ENCODE measurements at places on chromosomes 5 and 9.
A peak's percentile ranks its signal among the peaks of the same experiment; 100 is the strongest.

DNA sequence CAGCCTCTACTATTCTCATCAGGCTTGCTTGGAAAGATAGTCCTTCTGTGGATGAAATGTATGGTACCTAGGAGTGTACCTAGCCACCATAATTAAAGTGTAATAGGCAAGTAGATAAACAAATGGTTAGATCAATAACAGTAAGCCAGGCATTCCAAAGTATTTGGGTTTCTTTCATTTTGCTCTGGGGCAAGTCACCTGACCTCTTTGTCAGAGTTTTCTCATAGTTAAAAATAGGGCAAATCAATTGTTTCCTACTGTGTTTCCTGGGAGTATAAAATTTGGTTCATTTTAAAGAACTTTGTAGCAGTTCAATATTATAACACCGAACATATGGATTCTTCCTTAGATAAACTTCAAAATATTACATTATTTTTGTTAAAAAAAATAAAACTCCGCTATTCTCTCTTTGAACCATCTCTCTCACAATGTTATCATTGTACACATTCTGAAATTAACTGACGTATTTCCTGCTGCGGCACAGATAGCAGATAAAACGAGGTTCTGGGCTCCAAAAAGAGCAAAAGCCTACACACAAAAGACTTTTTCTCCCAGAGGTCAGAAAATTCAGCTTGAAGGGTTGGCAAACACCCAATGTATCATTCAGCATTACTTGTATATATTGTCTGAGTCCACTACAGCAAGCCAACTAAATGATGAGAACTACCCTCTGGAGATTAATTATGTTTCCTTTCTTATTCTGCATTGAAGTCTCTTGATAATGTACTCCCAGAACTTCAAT lies 267.9 kb downstream of the COX7C start:
- no peak for DNase-seq

DNA sequence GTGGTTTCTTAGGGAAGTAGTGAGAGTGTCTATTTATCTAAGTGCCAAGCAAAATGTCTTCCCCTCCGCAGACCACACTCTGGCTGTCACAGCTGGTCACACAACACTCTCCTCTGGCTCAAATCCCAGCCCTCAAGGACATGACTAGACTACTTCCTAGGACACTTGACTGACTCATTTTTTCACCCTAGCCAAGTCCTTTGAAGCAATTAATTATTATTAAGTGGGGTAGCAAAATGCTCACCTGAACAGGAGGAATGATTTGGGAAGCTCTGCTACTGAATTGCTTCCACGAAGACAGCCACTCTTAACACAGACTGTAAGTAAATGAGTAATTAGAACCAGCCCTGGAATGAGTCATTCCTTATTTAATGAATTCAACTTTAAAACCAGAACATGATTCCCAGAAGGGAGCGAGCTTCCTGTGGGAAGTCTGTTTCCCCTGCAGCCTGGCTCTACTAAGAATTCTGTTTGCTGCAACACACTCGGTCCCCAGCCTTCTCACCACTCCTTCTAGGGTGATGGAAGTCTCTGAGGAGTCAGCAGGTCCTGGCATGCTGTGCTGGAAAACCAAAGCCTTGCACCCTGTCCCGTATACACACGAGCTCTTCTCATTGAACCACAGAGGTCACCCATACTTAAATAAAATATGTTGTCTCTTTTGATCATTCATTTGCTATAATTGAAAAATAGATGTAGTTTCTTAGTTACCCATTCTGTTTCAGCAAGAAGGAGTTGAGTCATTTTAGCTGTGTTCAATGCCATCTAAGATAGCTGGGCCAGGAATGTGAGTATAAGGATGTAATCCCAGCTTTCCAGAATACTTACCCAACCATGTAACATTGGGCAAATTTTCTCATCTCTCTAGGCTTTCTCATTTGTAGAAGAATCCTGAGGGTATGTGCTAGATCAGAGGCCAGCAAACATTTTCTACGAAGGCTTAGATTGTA lies 218.6 kb upstream of the RASEF start:
- peak; percentile 75 for DNase-seq

- DNase-seq: no peak
Measured at GRCh38 chr5:92963800-92964199, 617.2 kb downstream of the NR2F1-AS1 start.

GRCh38 chr9:88872192-88872946 lies 118.9 kb upstream of the S1PR3 start:
- no peak for DNase-seq

DNA sequence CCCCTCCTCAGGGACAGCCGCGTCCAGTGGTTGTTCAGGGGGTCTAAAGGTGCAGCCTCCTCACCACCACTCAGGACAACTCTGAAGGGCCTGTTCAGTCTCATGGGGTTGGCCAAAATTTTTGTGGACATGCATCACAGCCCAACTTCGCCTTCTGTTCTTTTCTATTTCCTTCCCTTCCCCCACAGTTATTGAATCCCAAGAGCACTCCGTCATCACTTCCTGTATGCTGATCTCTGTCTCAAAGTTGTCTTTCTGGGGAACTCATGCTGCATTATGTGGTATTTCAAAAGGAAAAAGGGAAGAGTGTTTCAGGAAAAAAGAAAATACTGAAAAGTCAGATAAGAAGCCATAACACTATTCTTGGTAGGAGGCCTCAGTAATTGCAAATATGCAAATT lies 355.4 kb downstream of the CAAP1 start:
- DNase-seq: no peak

- peak; percentile 85 for DNase-seq
Measured at GRCh38 chr5:74641735-74642542, 1.4 kb upstream of the ENC1 start.

GRCh38 chr5:52119768-52120167 lies 667.9 kb upstream of the ITGA1 start:
- DNase-seq: no peak
